Activated CD4-positive, alpha-beta T cell treated with anti-CD3 and anti-CD28 coated beads for 24 hours (primary cell): ENCODE measurements at places on chromosomes 3 and 15.

- no peak for DNase-seq
Measured at GRCh38 chr3:190019844-190020243, 100.9 kb downstream of the P3H2 start.

- no peak for DNase-seq
Measured at GRCh38 chr3:31312400-31312799, 220.3 kb upstream of the STT3B start.

- DNase-seq, result no peak
Measured at GRCh38 chr15:77646104-77646694, 13.5 kb upstream of the LINGO1 start.

GRCh38 chr3:33980252-33980651 is 181.8 kb downstream of the PDCD6IP start:
- no peak for DNase-seq

DNA sequence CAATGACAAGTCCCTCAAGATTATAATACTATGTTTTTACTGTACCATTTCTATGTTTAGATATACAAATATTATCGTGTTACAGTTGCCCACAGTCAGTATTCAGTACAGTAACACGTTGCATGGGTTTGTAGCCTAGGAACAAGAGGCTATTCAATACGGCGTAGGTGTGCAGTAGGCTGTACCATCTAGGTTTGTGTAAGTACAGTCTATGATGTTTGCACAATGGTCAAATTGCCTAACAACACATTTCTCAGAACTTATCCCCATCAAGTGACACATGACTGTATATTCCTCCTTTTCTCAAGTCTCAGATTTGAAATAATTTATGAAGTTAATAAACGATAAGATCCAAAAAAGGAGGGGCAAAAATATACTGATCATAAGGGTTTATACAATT is 21.7 kb downstream of the ZDHHC3 start:
- DNase-seq, result no peak

DNA sequence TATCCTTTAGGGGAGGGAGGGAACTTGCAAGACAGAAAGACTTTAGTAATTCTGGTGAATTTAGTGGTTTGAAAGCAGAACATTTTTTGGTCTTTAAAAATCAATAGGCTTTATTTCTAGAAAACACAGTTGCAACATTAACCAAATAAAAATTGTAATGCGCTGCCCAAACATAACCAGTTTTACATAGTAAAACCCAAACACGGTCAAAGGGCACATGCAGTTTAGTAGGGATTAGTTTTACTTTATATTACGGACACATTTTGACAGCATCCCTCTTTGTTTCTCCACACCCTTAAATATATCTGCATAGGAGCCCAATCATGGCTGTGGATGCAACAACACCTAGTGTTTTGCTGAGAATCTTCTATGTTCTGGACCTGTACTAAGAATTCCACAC is 156.7 kb downstream of the NR2F2 start:
- DNase-seq, result no peak

DNA sequence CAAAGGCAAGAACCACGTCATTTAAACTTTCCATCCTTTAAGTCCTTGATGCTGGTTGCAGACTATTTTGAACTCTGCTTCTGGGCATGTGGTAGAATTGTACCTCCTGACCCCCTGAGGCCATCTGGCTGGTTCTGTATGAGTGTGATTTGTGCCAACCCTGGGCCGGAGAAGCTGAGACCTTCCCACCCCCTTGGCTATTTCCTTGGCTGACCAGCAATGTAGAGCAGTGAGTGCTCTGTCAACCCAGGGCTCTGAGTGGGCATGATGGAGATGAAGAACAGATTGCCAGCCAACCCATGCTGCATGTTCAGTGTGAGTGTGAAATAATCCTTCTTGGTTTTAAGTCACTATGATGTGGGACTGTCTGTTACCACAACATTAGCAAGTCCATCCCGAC is 82.1 kb upstream of the RASGRP1 start:
- DNase-seq, result no peak

DNA sequence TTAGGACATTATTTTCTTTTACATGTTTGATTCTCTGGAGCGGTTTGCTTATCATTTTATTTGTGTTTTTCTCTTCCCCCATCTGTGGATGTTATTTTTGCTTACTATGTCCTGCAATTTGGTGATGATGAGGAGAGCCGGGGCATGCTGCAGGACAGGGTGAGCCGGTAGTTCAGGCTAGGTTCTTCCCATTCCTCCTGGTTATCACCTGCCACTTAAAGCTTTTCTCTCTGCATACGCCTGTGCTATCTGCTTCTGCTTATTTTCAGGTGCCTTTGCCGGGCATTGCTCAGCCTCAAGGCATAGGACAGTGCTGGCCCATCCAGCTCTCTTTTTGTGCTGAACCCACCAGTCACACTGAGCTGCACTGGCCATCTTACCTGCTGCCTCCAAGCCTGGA is 85.8 kb downstream of the MCTP2 start:
- DNase-seq, result no peak

DNA sequence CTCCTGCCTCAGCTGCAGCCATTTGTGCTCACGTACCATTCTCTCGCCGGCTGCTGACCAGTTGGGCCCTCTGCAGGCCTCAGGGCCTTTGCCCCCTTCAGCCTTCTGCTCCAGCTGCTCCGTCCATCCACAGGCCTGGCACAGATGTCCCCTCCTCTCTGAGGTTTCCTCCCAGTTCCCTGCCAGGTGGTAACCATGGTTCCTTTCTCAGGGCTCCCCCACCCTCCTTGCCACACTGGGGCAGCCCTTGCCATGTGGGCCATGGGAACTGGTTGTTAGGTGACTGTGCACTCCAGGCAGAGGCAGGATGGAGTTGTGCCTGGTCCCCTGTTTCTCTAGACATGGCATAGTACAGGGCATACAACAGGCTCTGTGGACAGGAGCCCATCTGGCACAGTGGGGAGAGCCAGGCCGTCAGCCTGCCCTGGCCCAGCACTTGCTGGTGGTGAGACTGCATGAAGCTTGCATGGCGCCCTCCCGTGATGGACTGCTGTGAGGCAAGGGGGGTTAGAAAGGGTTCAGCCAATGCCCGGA is 148.9 kb downstream of the DNAJB8 start:
- no peak for DNase-seq

GRCh38 chr3:197426121-197426566 is 127.7 kb upstream of the DLG1 start:
- no peak for DNase-seq

- DNase-seq, result no peak
Measured at GRCh38 chr3:78565712-78566111, 1202.1 kb downstream of the ROBO1 start.

GRCh38 chr3:69927571-69927970 is 72.0 kb upstream of the SAMMSON start:
- no peak for DNase-seq

GRCh38 chr3:191321019-191321767 is 8.0 kb upstream of the CCDC50 start:
- DNase-seq, result no peak
